ENCODE measurements at places on chromosomes 7 and 10. TPM values are rescaled to one million over a fixed set of nuclear protein-coding genes. Genes with fewer than 3 reads are reported as not detected.

GRCh38 chr10:128481152-128481840 is 355.1 kb upstream of the MKI67 start:
- no peaks in the 10 kb centered on the region for H3K36me3 ChIP-seq
- H3K4me1 ChIP-seq: no peaks in the 10 kb centered on the region
- H3K4me3 ChIP-seq: no peak overlapping the region
- H3K27ac ChIP-seq: no peak overlapping the region
- DNase-seq: no peak

DNA sequence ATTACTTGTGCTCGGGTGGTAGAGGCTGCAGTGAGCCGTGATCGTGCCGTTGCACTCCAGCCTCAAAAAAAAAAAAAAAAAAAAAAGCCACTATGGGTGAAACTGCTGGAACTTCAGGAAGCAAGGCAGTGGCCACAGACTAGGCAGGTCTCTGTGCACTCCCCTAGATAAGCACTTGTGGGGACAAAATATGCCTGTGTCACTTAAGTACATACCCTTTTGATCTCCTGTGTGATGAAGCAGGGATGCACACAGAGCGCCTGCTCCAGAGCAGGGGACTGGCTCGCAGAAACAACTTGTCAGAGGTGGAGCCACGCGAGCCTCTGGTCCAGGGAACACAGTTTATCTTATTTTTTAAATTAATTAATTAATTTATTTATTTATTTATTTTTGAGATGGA is 42.9 kb upstream of the PSAP start:
- H3K36me3 ChIP-seq: no peaks in the 10 kb centered on the region
- no peak overlapping the region for H3K27ac ChIP-seq
- no peaks in the 10 kb centered on the region for H3K27me3 ChIP-seq

DNA sequence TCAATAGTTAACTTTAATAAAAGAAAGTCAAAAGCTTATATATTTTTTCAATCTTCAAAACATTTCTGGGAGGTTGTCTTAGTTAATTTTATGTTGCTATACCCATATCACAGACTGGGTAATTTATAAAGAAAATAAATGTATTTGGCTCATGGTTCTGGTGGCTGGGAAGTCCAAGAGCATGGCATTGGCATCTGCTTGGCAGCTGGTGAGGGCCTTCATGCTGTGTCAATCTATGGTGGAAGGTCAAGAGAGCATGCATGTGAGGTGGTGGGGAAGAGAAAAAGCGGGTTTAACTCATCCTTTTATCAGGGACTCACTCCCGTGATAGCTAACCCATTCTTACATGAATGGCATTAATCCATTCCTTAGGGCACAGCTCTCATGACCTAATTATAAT is 119.8 kb downstream of the EGFR start:
- H3K4me1 ChIP-seq: no peaks in the 10 kb centered on the region
- H3K36me3 ChIP-seq: peaks cover 6% of the 10 kb centered on the region

- no peak overlapping the region for H3K4me3 ChIP-seq
- no peak overlapping the region for H3K27ac ChIP-seq
- no peaks in the 10 kb centered on the region for H3K4me1 ChIP-seq
Observed at GRCh38 chr7:553636-554111, 34.0 kb upstream of the PDGFA start.

DNA sequence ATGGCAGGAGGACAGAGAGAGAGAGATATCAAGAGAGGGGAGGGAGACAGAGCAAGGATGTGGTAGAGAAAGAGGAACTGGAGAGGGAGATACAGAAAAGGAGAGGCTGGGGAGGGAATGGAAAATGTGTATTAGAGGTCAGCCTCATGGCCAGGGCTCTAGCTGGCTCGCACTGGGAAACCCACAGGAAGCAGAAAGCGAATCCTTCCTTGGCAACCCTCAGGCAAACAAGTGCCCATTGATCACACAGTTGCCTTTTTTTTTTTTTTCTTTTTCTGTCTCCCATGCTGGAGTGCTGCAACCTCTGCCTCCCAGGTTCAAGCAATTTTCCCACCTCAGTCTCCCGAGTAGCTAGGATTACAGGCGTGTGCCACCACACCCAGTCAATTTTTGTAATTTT is 391.2 kb downstream of the TYW1 start:
- no peak overlapping the region for H3K4me3 ChIP-seq
- DNase-seq: no peak
- H3K36me3 ChIP-seq: no peaks in the 10 kb centered on the region

- DNase-seq: peak; percentile 76
- H3K4me3 ChIP-seq: peak overlapping the region; percentile 88
- no peaks in the 10 kb centered on the region for H3K27me3 ChIP-seq
- H3K27ac ChIP-seq: peak overlapping the region; percentile 99
- H3K36me3 ChIP-seq: no peaks in the 10 kb centered on the region
Observed at GRCh38 chr10:58266826-58267712, 625 bp downstream of the IPMK start.

Gene KAZALD1
- 4.9 TPM for total RNA-seq

Gene IFIT1B
- not detected for total RNA-seq

Gene ETV1
- total RNA-seq: 10.1 TPM

Gene CYP17A1
- not detected for total RNA-seq

Measured in breast epithelium (tissue), 4 donors.